ENCODE measurements at places on chromosomes 2 and 18.

- DNase-seq, result no peak
These were observed 33.2 kb downstream of the LAMA1 start for GRCh38 chr18:7084080-7085065.

GRCh38 chr2:119407430-119408220 is 24.0 kb upstream of the TMEM37 start:
- DNase-seq, result peak; percentile 33

- no peak for DNase-seq
These were observed 19.4 kb upstream of the MBP start for GRCh38 chr18:77151772-77152520.

- DNase-seq, result no peak
These were observed 448.3 kb upstream of the POU3F3 start for GRCh38 chr2:104405623-104406022.

DNA sequence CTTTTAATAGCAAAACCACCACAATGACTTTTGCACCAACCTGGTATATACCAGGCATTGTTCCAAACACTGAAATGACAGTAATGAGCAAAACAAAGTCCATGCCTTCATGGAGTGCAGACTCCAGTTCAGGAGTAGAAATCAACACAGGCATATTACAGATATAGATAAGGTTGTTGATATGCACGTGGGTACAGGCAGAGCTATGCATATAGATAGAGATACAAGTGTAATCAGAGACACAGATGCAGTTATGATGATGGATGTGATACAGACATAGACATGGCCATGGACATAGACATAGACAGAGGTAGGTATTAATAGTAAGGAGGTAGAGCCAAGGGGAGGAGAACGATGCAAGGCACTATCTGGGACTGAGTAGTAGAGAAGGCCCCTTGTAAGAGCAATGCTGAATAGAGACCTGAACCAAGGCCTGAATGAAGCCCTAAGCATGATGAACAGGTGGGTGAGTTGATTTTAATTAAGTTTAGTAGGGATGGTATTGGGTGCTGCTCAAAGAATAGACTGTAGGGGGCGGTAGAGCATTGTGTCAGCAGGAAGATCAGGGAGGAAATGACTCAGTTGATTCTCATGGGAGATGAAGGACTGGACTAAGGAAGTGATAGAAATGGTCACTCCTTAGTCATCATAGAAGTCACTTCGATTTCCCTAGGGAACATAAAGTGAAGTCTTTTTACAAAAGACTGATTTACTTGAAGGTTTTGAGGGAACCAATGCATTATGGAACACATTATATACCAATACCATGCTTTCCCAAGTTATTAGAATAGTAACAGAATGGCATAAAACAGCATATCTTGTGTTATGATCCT is 39.4 kb downstream of the CMPK2 start:
- DNase-seq, result no peak

GRCh38 chr18:22658318-22658717 is 240.6 kb upstream of the CTAGE1 start:
- no peak for DNase-seq

DNA sequence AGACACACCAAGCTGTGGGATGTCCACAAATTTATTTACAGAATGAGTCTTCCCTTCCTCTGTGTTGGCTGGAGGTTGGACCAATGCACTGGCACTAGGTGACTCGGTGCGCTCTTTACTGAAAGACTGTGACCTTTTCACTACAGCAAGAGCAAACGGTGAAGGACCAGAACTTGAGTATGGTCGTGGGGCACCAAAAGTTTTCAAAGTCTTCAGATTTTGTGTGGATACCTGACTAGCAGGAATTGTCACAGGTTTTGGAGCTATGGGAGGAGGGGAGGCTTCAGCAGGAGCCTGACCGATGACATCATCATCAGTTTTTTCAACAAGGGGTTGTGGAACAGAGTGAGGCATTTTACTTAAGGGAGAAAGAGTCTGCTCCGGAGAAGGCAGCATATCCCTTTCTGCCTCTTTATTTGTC is 73.0 kb upstream of the GRB14 start:
- DNase-seq, result no peak

GRCh38 chr2:3299703-3300102 is 77.9 kb downstream of the EIPR1 start:
- no peak for DNase-seq

- no peak for DNase-seq
These were observed 80.9 kb downstream of the MGAT5 start for GRCh38 chr2:134334542-134335353.

DNA sequence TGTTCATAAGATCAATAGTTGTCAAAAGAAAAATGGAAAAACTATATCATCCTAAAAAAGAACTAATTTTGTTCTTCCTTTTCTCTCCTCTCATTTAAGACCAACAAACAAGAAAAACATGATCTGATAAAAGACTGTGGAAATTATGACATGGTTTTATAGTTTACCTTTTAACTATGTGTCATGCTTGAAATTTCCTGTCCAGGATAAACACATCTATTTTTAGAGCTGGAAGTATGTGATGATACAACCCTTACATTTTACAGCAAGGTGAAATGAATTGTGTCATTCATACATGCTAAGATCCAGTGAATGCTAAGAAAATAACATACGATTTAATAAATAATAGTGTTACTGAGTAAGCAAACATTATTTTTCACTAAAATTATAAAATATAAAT is 89.9 kb downstream of the GULP1 start:
- DNase-seq, result peak; percentile 10

DNA sequence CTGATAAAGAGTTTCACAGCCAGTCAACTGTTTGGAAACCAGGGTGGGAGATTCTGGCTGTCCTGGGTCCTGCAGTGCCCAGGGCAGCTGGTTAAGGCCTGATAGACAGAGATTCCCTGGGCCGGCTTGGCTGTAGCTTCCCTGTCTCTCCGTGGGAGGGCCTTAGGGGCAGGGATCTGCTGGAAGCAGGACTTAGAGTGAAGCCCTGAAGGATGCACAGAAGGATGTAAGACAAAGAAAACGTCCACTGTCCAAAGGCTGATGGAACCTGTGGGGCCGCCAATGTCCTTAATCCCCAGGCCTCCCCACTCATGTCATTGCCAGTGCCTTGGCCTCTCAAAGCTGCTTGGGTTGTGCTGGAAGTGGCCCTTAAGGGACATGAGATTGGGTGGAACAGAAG is 33.0 kb downstream of the MROH2A start:
- no peak for DNase-seq

DNA sequence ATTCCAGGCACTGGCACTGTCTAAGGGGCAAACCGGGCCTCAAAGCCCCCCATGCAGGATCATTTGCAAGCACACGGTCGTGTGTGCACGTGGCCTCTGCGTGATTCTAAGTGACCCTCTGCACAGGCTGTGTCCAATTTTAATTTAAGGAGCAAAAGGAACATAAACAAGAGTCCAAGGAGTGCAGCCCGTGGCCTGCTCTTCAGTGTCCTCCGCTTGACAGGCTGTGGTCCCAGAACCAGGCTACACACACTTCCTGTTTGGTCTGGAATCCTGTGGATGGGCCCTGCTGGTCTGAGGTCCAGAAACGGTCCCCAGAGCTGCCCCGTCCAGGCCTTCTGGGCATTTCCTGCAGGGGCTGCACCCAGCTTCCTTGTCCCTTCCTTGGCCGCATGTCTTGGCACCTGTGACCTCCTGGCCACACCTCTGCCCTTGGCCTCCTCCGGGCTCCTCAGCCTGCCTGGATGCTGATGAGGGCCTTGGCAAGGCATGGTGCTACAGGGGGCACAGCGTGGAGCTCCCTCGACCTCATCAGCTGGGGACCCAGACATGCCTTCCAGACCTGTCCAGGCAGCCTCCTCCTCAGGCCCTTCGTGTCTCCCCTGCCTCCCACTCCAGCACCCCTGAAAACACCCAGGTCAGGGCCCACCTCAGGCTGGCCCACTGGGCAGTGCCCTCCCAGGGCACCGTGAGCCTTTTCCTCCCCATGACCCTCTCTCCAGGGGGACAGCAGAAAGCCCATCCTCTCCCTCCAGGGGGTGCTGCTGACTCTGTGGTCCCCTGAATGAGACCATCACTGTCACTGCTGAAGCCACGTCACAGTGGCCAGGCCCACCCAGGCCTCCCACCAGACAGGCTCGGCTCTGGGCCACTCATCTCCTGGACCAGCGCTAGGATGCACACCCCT is 136.4 kb upstream of the GPC1 start:
- DNase-seq, result no peak

DNA sequence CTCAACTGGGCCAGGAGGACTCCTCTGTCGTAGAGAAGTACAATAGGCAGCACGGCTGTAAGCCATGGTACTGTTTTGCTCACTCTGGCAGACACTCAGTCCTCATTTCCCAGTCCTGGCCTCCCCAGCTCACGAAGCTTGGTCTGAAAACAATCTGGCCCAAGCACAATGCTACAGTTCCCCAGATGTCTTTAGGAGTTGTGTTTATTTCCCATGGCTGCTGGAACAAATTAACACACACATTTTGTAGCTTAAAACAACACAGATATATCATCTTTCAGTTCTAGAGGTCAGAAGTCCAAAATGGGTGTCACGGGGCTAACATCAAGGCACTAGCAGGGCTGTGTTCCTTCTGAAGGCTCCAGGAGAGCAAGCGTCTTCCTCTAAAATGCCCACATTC is 13.0 kb downstream of the FABP1 start:
- DNase-seq, result no peak

DNA sequence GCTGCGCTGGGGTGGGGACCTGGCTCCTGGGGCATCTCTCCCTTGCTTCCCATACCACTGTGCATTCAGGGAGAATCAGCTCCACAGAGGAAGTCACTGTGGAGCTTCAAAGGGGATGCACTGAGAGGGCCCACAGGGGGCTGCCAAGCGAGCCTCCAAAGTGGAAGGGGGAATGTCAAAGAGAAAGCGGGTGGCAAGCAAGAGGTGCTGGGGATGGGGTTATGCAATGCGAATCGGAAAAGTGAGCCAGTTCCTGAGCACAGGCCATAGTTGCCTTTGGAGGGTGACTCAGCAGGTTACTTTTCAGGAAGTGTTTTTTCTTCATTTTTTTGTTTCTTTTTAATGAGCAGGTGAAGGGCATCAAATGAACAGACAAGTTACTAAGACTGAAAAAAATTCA is 17.6 kb downstream of the PMAIP1 start:
- no peak for DNase-seq
